ENCODE measurements at places on chromosomes 16 and 17. TPM values are rescaled to one million over a fixed set of nuclear protein-coding genes. Genes with fewer than 3 reads are reported as not detected.

Gene TTYH2
- total RNA-seq, result 3.4 TPM

Gene DPEP2
- total RNA-seq, result 2.9 TPM

- DNase-seq, result no peak
Measured at GRCh38 chr16:58099956-58100300, 29.3 kb downstream of the CFAP20 start.

- DNase-seq, result no peak
Measured at GRCh38 chr16:66886914-66887313, 6.6 kb downstream of the PDP2 start.

Gene PARD6A
- total RNA-seq, result 7.2 TPM

Gene SLFN13
- total RNA-seq, result 39.9 TPM

Measured in activated CD8-positive, alpha-beta T cell treated with anti-CD3 and anti-CD28 coated beads for 36 hours (primary cell).